Naive B cell (primary cell): ENCODE measurements at places on chromosomes 11 and 22. TPM values are rescaled to one million over a fixed set of nuclear protein-coding genes. Genes with fewer than 3 reads are reported as not detected.

DNA sequence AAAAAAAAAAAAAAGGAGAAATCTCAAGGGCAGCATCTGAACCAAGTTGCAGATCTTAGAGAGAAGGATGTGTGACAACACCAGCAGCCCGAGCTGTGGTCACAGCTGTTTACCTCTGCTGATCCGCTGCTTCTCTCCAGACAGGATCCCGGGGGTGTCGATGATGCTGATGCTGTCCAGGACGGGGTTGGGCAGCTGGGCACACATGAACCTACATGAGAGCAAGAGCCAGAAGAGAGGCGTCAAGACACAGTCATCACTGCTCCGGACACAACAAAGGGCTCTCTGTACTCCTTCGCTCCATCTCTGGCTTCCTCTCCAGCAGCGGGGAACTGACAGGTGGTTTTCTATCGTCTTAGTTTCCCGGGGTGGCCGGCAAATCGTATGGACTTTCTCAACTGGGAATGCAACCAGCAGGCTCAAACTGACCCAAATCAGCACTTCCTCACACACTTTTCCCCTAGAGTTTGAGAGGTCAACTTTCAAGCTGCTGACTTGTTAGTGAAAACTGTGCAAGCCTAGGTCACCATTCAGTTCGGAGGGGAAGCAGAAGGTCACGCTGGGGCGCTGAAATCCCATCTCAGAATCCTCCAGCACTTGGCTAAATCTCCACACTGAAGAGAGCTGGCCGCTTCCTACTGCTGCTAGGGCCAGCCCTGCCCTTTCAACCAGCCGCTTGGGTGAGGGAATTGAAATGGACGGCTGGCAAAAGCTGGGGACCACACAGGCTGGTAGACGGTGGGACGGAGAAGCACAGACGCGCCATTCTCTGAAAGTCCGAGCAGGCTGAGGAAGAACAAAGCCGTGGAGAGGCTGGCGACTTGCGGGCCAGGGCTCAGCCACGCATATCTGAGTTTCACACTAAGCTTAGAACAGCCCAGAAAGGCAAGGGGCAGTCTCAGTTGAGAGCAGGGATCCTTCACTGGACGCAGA is 3.8 kb downstream of the EHD1 start:
- peaks cover 7% of the 10 kb centered on the region for H3K36me3 ChIP-seq
- no peaks in the 10 kb centered on the region for H3K27me3 ChIP-seq
- peak overlapping the region; percentile 98 for H3K4me3 ChIP-seq
- H3K4me1 ChIP-seq: peaks cover 61% of the 10 kb centered on the region
- no peak for DNase-seq

- no peak overlapping the region for H3K27ac ChIP-seq
- peak overlapping the region; percentile 31 for H3K4me3 ChIP-seq
- H3K36me3 ChIP-seq: no peaks in the 10 kb centered on the region
- peak; percentile 50 for DNase-seq
- peaks cover 4% of the 10 kb centered on the region for H3K27me3 ChIP-seq
These were observed 4.0 kb downstream of the ST14 start for GRCh38 chr11:130163346-130164220.

CAPN1 gene
- polyA plus RNA-seq: 132 TPM

GRCh38 chr11:44096360-44097185 is 1.1 kb downstream of the EXT2 start:
- no peak for DNase-seq
- H3K4me1 ChIP-seq: peaks cover 41% of the 10 kb centered on the region
- peak overlapping the region; percentile 81 for H3K4me3 ChIP-seq
- H3K27me3 ChIP-seq: no peaks in the 10 kb centered on the region

CD3D gene
- 2.5 TPM for polyA plus RNA-seq

DNA sequence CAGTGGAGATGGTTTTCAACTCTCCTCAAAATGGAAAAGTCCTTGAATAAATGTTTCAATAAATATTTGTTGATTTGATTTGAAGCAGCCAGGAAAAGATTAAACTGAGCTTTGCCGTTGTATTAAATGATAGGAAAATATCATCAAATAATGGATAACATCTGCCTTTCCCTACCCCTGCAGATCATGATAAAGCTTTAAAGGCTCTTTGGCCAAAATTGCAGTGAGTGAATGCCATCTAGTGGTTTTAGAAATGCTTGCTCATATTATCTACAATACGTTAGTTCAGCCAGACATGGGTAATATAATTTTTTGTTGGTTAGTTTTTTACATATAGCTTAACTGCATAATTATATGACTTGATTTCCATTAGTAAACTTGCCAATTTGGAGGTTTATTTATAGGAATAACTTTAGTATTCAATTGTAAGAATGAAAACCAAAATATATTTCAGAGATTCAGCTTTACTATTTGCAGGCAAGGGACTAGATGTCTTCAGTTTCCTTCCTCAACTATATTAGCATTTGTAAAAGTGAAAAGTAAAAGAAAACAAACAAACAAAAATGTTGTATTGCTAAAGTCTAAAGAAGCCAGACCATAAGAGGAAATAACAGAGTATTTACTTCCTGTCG is 159.2 kb downstream of the MSANTD4 start:
- DNase-seq: peak; percentile 21
- H3K36me3 ChIP-seq: no peaks in the 10 kb centered on the region
- no peak overlapping the region for H3K4me3 ChIP-seq
- no peaks in the 10 kb centered on the region for H3K4me1 ChIP-seq
- no peak overlapping the region for H3K27ac ChIP-seq

- H3K4me1 ChIP-seq: no peaks in the 10 kb centered on the region
- H3K27ac ChIP-seq: no peak overlapping the region
- peaks cover 4% of the 10 kb centered on the region for H3K27me3 ChIP-seq
These were observed 19.1 kb upstream of the KCNJ11 start for GRCh38 chr11:17407575-17407974.

- no peaks in the 10 kb centered on the region for H3K36me3 ChIP-seq
- no peaks in the 10 kb centered on the region for H3K4me1 ChIP-seq
- H3K27ac ChIP-seq: no peak overlapping the region
- no peak for DNase-seq
- H3K4me3 ChIP-seq: no peak overlapping the region
These were observed 7.4 kb downstream of the USP2 start for GRCh38 chr11:119373921-119374631.

DNA sequence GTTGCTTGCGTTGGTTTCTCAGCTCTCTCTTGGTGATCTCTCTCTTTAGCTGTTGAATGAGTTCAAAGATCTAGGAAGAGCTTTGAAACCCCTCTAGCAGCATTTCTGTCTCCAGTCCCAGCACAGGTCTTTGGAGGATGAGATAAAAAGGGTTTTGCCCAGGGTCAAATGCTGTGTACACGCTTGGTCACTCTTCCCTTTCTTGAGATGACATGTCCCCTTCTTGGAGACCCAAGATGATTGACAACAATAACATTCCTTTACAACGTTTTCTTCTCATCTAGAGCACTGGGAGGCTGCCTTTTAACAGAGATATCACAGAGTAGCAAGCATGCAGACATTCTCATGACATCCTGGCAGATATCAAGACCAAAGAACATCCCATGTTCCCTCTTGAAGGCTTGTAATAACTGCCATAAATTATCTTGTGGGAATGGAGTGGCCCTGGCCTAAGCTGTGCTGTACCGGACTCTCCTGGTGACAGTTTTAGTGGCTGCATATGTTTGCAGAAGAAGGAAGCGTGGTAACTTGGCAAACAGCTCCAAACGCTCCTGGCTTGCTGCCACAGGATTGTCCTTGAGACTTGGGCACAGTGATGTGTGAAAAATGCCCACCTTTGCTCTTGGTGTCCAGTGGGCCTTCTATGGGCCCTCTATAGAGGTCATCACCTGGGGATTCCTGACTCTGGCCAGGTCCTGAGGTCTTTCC is 107.8 kb downstream of the PTPRJ start:
- no peaks in the 10 kb centered on the region for H3K27me3 ChIP-seq
- H3K4me3 ChIP-seq: no peak overlapping the region
- DNase-seq: no peak

DNA sequence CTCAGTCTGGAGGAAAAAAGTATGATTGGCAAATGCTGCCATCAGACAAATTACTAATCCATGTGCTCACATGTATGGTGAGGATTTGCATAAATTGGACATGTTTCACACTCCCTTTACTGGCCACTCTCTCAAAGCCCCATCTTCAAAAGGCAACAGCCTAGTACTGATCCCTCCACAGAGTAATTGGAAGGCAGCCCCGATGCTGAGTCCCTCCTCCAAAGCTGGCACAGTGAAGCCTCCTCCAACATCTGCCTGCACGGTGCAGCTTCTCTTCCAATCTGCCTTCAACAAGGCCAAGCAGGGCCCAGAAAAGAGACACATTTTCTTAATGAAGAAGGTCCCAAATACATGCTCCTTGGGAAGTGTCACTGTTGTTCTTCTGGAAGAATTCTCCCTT is 350.6 kb downstream of the OPCML start:
- H3K27ac ChIP-seq: no peak overlapping the region
- DNase-seq: no peak
- H3K36me3 ChIP-seq: no peaks in the 10 kb centered on the region
- H3K27me3 ChIP-seq: no peaks in the 10 kb centered on the region
- H3K4me3 ChIP-seq: no peak overlapping the region

- DNase-seq: no peak
- H3K27me3 ChIP-seq: peaks cover 28% of the 10 kb centered on the region
- no peak overlapping the region for H3K27ac ChIP-seq
- no peaks in the 10 kb centered on the region for H3K36me3 ChIP-seq
These were observed 35.3 kb downstream of the KREMEN1 start for GRCh38 chr22:29108137-29108536.

PAX6 gene
- polyA plus RNA-seq: not detected

- DNase-seq: peak; percentile 46
- H3K27me3 ChIP-seq: peaks cover 6% of the 10 kb centered on the region
- no peak overlapping the region for H3K27ac ChIP-seq
- H3K4me1 ChIP-seq: no peaks in the 10 kb centered on the region
These were observed 42.0 kb downstream of the FAM83F start for GRCh38 chr22:40036591-40037225.

DNA sequence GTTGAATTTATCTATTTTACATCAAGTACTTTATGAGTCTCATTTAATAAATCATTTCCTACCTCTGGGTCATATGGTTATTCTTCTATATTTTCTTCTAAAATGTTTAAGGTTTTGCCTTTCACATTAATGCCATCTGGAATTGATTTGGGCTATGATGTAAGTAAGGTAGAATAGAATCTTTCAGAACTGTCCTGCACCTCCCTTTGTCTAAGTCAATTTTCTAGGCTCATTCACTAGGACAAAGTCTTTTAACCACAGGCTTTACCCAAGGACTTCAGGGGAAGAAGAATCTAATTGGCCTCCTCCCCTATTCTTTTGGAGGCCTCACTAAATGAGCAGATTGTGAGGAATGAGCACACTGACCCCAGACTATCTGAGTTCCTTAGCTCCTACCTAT is 146.0 kb downstream of the BBOX1 start:
- no peak overlapping the region for H3K4me3 ChIP-seq
- H3K4me1 ChIP-seq: no peaks in the 10 kb centered on the region
- H3K36me3 ChIP-seq: no peaks in the 10 kb centered on the region
- H3K27me3 ChIP-seq: peaks cover 26% of the 10 kb centered on the region
- DNase-seq: no peak

HTR3A gene
- polyA plus RNA-seq: 3.5 TPM

GRCh38 chr22:27247701-27248434 is 553.7 kb downstream of the MN1 start:
- H3K4me3 ChIP-seq: no peak overlapping the region
- H3K4me1 ChIP-seq: peaks cover 6% of the 10 kb centered on the region
- no peak overlapping the region for H3K27ac ChIP-seq
- no peak for DNase-seq
- H3K36me3 ChIP-seq: no peaks in the 10 kb centered on the region
- peaks cover 9% of the 10 kb centered on the region for H3K27me3 ChIP-seq

GRCh38 chr11:117861151-117862018 is 15.1 kb downstream of the FXYD6 start:
- no peak overlapping the region for H3K27ac ChIP-seq
- H3K36me3 ChIP-seq: peaks cover 7% of the 10 kb centered on the region
- no peak for DNase-seq
- no peak overlapping the region for H3K4me3 ChIP-seq
- no peaks in the 10 kb centered on the region for H3K4me1 ChIP-seq

DNA sequence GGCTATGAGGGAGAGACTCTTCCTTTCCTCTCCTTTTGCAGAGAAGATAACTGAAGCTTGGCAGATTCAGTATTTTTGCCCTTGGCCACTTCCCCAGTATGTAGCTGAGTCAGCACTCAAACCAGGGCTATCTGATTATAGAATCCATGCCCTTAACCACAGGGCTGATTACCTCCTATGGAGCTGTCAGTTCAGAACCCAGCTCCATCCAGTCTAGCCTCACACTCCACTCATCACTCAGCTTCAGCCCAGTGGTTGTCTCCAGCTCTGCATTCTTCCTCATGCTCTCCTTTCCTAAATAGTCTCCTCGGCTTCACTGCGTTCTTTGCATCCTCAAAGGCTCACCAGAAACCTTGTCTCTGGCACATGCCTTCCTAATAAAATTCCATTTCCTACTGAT is 151.6 kb upstream of the BLID start:
- H3K4me3 ChIP-seq: no peak overlapping the region
- H3K27ac ChIP-seq: no peak overlapping the region
- no peak for DNase-seq
- no peaks in the 10 kb centered on the region for H3K36me3 ChIP-seq
- peaks cover 8% of the 10 kb centered on the region for H3K27me3 ChIP-seq

- peak overlapping the region; percentile 79 for H3K4me3 ChIP-seq
- no peaks in the 10 kb centered on the region for H3K27me3 ChIP-seq
- DNase-seq: no peak
- H3K27ac ChIP-seq: peak overlapping the region; percentile 91
- H3K4me1 ChIP-seq: peaks cover 44% of the 10 kb centered on the region
These were observed 683 bp upstream of the FADS3 start for GRCh38 chr11:61892085-61892370.

DNA sequence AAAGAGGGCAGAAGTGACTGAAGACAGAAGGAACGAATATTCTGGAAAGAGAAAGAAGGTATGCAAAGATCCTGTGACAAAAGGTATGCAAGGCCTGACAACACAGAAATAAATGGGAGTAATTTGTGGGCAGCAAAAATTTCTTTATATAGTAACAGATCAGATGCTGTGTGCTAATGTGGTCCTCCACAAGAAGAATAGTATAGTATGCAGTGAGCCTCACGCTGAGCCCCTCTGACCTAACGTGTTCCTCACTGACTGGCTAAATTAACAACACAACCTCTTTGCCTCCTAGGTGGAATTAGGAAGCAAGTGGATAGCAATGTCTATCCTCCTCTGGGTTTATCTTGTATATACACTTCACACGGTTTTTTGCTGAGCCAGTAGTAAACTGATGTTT is 143.1 kb upstream of the SESN3 start:
- peaks cover 10% of the 10 kb centered on the region for H3K4me1 ChIP-seq
- no peaks in the 10 kb centered on the region for H3K36me3 ChIP-seq
- H3K4me3 ChIP-seq: no peak overlapping the region

- H3K27me3 ChIP-seq: peaks cover 11% of the 10 kb centered on the region
- no peak for DNase-seq
- H3K4me1 ChIP-seq: no peaks in the 10 kb centered on the region
- no peak overlapping the region for H3K27ac ChIP-seq
These were observed 147.7 kb upstream of the LARGE1 start for GRCh38 chr22:34068001-34068400.
